LHCN-M2 (cell line): ENCODE measurements at places on chromosomes 7 and 10. TPM values are rescaled to one million over a fixed set of nuclear protein-coding genes. Genes with fewer than 3 reads are reported as not detected.

GRCh38 chr7:129626896-129627295 is 15.4 kb downstream of the NRF1 start:
- DNase-seq = no peak

- no peak for DNase-seq
These were observed 9.2 kb upstream of the NT5C2 start for GRCh38 chr10:103202319-103202718.

Gene SFXN2
- 2.2 and 3.4 TPM in 2 replicates for total RNA-seq

DNA sequence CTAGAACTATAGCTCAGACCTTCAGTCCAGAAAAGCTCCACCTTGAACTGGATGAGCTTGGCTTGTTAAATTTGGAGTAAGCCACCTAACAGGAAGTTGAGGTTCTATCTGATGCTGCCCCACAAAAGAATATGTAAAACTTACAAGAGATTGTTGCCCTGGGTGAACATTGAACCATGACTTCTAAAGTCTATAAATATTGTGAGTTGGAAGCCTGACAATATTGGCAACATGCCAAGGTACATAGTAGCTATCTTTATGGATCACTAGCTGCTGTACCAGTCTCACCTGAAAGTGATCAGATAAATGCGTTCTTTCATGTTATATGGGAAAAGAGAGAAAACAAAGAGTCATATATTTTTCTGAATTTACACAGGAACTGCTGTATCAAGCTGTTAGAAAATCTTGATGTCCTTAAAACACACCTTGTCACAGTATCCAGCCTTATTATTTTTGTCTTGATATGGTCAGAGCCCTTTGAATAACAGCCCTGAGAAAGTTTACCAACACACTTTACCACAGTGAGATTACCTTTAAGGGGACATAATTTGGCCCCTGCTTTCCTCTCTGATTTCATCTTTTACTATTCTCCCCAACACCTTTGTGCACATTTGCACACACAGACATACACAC is 92.0 kb downstream of the LSMEM1 start:
- DNase-seq = no peak

- DNase-seq = peak; percentile 25
These were observed 61.7 kb downstream of the SH2D4B start for GRCh38 chr10:80599424-80599847.

Gene ST8SIA6
- total RNA-seq = 0.32 and 0.57 TPM in 2 replicates

GRCh38 chr7:38685851-38686250 is 54.7 kb upstream of the AMPH start:
- no peak for DNase-seq

DNA sequence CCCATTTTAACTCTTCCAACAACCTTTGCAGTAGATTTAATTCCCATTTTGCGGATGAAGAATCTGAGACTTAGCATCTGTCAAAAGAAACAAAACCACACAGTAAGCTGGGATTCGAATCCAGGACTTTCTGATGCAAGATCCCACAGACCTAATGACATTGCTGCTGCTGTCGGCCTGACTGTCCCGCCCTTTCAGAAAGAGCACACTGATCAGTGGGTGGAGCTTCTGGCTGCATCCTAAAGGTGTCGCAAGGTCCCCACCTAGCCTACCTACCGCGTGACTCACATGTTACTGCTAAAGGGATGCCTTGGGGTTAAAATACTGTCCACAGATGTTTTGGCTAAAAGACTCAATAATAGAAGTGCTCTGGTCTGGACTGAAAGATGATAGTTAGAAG is 134.7 kb downstream of the EMX2 start:
- DNase-seq = no peak

DNA sequence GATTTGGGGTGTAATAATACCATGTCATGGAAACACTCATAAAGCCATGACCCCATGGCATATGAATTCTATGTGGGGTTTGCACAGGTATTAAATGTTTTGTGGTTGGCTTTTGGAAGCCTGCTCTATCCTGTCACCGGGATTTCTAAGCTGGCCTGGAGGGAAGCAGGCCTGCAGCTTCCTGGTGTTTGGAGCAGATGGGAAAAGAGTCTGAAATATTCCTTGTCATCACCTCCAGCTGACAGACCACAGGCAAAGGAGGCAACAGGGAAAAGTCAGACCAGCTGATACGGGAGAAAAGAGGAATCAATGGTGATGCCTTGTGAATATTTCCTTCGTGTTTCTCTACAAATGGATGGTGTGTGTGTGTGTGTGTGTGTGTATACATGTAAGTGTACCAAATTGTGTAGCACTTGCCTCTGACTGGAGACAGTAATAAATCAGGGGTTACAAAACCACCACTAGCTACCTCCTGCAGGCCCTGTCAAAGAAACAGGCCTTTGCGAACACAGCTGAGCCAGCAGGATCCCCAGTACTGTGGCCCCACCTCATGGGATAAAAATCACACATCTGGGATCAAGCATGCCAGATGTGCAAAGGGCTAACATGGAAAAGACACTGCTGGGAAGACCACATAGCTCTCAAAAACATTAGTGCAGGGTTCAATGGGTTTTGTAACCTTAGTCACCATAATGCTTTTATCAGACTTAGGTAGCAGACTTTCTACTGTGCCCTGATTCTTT is 120.8 kb upstream of the HPS1 start:
- no peak for DNase-seq

Gene MAGI2
- 2.4 and 3.6 TPM in 2 replicates for total RNA-seq
